CD4-positive, alpha-beta T cell treated with Interleukin-17A for 4 hours (primary cell): ENCODE measurements at places on chromosomes 16 and 17.

DNA sequence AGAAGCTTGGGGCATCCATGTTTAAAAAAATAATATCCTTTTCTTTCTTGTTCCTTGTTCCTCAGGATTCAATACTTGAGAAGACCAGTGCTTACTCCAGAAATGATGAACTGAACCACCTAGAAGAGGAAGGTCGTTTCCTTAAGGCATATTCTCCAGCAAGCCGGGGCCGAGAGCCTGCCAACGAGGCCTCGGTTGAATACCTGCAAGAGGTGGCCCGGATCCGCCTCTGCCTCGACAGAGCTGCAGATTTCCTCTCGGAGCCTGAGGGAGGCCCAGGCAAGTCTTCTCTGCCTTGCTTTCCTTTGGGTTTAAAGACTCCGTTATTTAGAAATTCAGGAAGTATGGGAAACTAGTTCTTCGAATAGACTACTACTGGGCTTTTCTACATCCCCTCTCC, 42.5 kb upstream of the ENDOV start:
- DNase-seq, result no peak

DNA sequence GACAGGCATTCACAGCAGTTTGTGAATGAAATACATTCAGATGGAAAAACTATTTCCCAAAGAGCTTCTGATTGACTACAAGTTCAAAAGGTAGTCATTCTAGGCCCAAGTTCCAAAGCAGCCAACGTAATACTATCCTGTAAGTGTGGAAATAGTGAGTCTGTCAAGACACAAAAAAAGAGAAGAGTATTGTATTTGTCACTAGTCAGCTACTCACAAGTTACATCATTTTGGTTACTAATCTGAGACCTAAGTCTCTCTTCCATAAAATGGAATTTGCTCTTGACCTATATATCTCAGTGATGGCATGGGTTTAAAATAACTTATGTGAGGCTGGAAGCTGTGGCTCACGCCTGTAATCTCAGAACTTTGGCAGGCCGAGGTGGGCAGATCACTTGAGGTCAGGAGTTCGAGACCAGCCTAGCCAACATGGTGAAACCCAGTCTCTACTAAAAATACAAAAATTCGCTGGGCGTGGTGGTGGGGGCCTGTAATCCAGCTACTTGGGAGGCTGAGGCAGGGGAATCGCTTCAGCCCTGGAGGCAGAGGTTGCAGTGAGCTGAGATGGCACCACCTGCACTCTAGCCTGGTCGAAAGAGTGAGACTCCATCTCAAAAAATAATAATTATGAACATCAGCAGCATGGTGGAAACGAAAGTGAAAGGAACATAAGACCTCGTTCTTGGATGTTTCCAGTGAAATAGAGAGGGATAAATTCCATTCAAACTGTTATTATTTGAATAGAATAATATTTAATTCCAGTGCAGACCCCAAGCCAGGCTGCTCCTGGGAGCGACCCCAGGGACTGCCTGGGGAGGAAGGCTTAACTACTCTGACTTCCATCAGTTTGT, 2.9 kb downstream of the CMC2 start:
- DNase-seq, result no peak

GRCh38 chr16:67939507-67940445, 3.1 kb upstream of the PSMB10 start:
- peak; percentile 69 for DNase-seq

GRCh38 chr17:4604111-4604644, 19.8 kb downstream of the SMTNL2 start:
- no peak for DNase-seq

DNA sequence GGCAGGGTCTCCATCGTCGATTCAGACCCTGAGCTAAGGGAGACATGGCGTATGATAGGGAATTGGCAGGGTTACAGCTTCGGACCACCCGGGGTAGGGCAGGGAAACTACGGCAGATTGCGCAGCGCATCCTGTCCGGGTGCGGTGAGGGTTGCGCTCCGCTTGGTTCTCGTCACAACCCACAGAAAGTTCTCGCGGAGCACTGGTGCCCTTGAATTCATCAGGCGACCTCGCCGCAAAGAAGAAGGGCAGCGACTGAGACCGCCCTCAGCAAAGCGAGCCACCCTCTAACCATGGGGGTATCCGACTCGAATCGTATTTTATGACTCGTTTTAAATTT, 1.2 kb downstream of the HS3ST3B1 start:
- peak; percentile 71 for DNase-seq

- no peak for DNase-seq
These were observed 62.5 kb downstream of the JPH3 start for GRCh38 chr16:87664792-87665191.

- DNase-seq, result no peak
These were observed 8.9 kb downstream of the CIBAR2 start for GRCh38 chr16:85103114-85104079.

GRCh38 chr16:23302045-23302956, at the start of gene SCNN1B:
Gene SCNN1B (plus strand): TSS chr16:23302302. CDS start chr16:23348600, 46,298 bp downstream.
- no peak for DNase-seq
